ENCODE measurements at places on chromosomes 2 and 18. TPM values are rescaled to one million over a fixed set of nuclear protein-coding genes. Genes with fewer than 3 reads are reported as not detected.

- DNase-seq = no peak
These were observed 34.9 kb downstream of the GPD2 start for GRCh38 chr2:156470975-156471583.

ANKRD29 gene
- 3.0 TPM for polyA plus RNA-seq

TMX3 gene
- polyA plus RNA-seq = 14.5 TPM

GRCh38 chr2:25926984-25927756, 48.9 kb upstream of the ASXL2 start:
- DNase-seq = no peak

DNA sequence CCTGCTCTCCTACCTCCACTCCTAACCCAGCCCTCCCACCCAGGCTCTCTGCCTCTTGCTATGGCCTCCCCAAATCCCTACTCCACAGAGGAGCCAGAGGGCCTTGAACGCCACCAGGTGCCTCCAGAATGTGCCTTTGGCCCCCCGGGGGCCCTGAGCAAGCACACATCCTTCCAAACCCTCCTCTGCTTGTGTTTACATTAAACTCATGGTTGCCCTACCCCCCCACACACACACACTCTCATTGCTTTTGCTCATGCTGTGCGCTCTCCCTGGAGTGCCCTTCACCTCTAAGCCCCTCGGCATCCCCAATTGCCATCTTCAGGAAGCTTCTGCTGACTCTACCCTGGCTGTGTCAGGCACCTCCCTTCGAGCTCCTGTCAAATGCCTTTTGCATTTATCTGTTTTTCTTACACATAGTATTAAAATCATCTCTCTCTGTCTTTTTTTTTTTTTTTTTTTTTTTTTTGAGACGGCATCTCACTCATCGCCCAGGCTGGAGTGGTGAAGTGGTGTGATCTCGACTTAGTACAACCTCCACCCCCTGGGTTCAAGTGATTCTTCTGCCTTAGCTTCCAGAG, 16.3 kb upstream of the TET3 start:
- no peak for DNase-seq

TUBA4A gene
- 57.5 TPM for polyA plus RNA-seq

KCNG2 gene
- 0.10 TPM for polyA plus RNA-seq

GRCh38 chr2:188293601-188294351, 2.1 kb downstream of the GULP1 start:
- peak; percentile 76 for DNase-seq

DNA sequence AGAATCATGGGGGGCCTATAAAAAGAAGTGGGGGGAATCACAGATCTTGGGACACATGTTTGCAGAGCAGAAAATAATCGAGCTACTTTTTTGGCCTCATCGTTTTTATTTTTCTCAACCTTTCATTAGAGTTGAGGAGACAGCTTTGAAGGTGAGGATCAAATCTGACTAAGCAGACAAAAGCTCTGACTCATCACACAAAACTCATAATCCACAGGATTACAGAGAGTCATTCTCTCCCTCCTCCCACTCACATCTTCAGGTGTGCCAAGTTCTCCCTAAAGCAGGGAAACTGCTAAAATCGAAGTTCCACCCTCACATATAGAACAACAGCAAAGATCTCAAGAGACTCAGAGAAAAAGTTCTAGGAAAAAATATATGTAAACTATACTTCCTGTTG, 15.6 kb downstream of the BAZ2B start:
- DNase-seq = no peak

CENPA gene
- polyA plus RNA-seq = 1.4 TPM

- no peak for DNase-seq
These were observed 101.7 kb upstream of the ZNF521 start for GRCh38 chr18:25453556-25454269.

GRCh38 chr18:76803814-76804213, 18.5 kb upstream of the ZNF236 start:
- DNase-seq = peak; percentile 62

DNA sequence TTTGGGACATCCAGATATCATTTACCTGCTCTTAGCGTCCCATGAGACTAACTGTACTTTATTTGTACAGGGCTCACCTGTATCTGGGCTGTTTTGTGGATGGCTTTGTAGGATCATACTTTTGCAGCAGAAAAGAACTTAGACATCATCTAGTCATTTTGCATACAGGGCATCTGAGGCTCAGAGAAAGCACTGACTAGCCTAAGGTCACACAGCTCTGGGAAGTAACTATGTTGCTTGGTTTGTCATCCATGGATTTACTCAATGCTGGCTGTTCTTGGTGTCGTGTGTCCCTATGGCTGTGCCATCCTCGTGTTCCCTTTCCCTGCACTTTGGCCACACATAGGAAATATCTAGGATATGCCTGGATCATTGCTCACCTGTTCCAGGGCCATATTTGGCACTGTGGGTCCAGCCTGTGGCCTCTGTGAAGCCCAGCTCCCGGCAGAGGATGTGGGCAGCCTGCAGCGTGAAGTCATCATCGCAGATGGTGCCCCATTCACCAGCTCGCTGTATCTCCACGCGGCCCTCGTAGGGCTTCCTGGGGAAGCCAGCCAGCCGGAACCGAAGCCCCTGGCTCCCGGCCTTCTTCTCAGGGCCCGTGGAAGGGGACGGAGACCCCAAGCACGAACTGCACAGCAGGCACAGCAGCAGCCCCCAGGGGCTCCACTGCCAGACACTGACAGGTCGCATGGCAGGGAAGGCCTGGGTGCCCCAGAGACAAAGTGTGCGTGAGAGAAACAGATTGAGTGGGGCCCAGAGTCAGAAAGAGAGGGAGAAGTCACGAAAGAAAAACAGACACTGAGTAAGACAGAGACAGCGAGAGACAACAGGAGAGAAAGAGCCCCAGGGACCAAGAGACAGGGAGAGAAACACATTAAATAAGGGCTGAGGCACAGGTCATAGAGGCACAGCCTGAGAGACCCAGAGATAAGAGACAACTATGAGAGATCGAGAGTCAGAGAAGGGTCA, 1.5 kb downstream of the LOXL3 start:
- DNase-seq = no peak

MAL gene
- polyA plus RNA-seq = 1.6 TPM

RPL31 gene
- 4,417 TPM for polyA plus RNA-seq

DNA sequence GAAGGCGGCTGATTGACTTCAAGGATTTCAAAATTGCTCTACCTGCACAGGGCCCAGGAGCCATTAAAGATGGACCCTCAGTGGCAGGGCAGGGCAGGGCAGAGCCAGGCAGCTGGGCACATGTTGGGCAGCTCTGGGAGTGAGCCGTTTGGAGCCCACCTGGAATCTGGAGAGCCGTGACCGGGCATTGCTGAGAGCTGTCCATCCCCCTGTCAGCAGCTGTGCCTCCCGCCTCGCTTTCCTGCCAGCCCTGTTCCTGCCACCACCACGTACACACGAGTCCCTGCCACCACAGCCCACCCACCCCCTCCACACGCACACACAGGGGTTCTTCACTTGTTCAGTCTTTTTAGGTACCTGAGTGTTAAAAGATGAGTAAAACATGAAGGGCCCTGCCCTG, 22.9 kb downstream of the ATOH8 start:
- DNase-seq = no peak

GRCh38 chr2:240429341-240429871, 6.1 kb upstream of the GPC1 start:
- DNase-seq = no peak

DNA sequence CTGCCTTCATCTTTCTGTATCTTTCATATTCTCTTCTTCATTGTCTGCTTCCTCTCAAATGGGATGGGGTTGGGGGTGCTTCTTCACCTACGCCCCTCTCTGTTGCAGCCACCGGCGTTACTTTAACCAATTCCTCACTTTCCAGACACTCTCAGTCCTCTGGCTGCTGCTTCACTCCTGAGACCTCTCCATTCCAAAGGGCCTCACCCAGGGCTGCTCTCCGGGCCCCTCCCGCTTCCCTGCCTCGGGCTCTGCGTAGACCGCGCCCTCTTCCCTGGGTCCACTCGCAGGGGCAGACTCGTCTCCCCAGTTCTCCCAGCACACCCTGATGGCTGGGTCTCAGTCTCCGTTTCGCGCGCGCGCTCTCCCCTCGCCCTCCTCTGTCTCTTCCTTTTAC, 926 bp downstream of the SERPINB8 start:
- peak; percentile 87 for DNase-seq

SIX3 gene
- not detected for polyA plus RNA-seq

PRSS56 gene
- not detected for polyA plus RNA-seq

LIMS2 gene
- polyA plus RNA-seq = 2.2 TPM
